ENCODE measurements at places on chromosomes 13 and 19.

GRCh38 chr19:1206864-1207450, 1.4 kb downstream of the STK11 start:
- no peak for DNase-seq

- no peak for DNase-seq
Observed at GRCh38 chr19:19257137-19257536, 16.0 kb downstream of the TM6SF2 start.

GRCh38 chr13:93554514-93554913, 327.9 kb downstream of the GPC6 start:
- DNase-seq, result no peak

DNA sequence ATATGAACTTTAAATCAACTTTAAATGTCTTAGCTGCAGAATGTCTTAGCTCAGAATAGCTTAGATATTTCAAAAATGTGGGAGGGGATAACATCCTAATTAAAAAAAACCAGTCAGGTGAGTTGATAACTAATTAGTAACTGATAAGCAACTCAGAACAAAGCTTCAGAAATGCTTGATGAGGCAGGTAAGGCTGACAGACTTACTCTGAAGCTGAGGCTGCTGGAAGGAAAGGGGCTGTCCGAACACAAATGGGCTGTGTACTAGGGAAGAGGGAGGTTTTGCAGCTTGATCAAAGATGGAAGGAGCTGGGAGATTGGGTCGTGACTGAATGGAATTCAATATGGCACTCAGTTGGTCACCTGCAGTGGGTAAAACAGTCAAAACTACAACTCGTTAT, 91.2 kb upstream of the FBXL3 start:
- DNase-seq, result no peak
